Muscle of leg (tissue), 16 donors: ENCODE measurements at places on chromosomes 2 and 18.
A peak's percentile ranks its signal among the peaks of the same experiment; 100 is the strongest.

GRCh38 chr2:64669288-64669687, 15.6 kb upstream of the SERTAD2 start:
- DNase-seq = no peak

DNA sequence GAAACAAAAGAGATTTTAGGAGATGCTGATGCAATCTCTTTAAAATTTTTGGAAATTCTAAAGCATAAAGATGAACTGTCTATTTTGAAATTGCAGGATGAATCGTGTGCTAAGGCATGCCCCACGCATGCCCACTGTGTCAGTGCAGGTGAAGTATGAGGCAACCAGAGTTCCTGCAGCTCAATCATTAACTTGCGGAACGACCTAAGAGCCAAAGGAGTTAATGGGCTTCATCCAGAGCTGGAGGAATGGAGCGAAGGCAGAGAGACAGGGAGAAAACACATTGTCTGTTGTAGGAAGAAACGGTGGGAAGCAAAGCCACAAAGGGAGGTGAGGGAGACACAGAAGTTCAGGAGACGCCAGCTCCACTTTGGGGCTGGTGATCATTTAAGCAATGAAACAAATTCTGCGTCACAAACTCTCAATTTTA, 265.2 kb downstream of the CCDC85A start:
- no peak for DNase-seq

- no peak for DNase-seq
Observed at GRCh38 chr2:200335657-200336056, 29.2 kb downstream of the SPATS2L start.

GRCh38 chr2:233062451-233062850, 2.3 kb downstream of the INPP5D start:
- no peak for DNase-seq

- peak; percentile 39 for DNase-seq
Observed at GRCh38 chr2:154697418-154698252, 860 bp upstream of the KCNJ3 start.

GRCh38 chr18:10455726-10456453, 1.5 kb downstream of the APCDD1 start:
- no peak for DNase-seq

DNA sequence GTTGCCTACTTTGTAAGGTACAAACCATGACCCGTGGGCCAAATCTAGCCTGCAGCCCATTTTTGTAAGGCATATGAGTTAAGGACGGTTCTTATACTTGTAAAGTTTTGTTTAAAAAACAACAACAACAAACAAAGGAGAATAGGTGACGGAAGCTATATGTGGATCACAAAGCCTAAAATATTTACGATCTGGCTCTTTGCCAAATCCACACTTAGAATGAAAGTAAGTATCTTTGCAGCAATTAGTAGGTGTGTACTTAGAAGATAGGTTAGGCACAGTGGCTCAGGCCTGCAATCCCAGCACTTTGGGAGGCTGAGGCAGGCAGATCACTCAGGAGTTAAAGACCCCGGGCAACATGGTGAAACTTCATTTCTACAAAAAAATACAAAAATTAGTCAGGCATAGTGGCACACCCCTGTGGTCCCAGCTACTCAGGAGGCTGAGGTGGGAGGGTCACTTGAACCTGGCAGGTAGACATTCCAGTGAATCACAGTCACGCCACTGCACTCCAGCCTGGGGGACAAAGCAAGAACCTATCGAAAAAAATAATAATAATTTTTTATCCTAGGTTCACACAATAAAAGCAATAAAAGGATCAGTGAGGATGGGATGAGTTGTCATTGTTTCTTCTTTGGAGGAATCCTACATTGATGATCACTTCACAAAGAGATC, 57.8 kb upstream of the CTAGE1 start:
- no peak for DNase-seq

DNA sequence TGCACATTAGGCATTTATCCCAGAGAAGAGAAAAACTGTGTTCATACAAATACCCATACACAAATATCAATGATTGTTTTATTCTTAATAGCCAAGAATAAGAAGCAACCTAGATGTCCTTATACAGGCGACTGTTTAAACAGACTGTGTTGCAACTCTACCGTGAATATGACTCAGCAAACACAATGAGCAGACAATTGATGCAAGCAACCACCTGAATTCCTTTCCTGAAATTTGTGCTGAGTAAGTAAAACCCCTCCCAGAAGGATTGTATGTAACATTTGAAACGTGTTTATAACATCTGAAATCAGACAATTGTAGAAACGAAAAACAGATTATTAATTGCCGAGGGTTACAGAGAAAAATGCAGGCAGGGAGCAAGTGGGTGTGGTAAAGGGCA, 621.9 kb upstream of the SOX11 start:
- DNase-seq = no peak

GRCh38 chr2:190441564-190441963, 33.4 kb downstream of the MFSD6 start:
- no peak for DNase-seq

DNA sequence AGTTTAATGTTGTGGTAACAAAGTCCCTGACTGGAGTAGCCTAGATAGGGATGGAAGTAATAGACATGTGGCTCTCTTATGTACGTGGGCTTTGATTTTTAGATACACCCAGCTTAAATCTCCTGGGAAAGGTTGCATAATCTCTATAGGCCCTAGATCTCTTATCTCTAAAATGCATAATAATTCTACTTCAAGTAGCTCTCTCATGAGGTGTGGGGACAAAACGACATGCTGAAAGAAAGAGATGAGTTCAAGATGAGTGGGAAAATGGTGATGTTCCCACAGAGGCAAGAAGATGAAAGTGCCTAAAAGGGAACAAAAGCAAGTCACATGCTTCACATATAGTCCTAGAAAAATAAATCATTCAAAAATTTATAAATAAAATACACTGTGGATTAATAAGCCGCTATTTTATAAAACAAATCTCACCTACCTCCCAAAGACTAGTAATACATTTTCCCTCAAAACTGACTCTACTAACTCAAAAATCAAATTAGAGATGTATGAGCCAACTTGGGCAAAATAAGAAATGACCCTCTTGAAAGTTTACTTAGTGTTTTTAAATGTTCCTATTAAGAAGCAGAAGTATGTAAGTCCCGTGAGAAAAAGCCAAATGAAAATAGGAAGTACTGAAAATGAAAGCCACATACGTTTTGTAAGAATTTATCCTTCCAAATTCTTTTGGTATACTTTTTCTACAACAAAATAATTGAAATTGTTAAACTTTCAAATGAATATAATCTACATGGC, 148.2 kb upstream of the ITGA4 start:
- peak; percentile 37 for DNase-seq

DNA sequence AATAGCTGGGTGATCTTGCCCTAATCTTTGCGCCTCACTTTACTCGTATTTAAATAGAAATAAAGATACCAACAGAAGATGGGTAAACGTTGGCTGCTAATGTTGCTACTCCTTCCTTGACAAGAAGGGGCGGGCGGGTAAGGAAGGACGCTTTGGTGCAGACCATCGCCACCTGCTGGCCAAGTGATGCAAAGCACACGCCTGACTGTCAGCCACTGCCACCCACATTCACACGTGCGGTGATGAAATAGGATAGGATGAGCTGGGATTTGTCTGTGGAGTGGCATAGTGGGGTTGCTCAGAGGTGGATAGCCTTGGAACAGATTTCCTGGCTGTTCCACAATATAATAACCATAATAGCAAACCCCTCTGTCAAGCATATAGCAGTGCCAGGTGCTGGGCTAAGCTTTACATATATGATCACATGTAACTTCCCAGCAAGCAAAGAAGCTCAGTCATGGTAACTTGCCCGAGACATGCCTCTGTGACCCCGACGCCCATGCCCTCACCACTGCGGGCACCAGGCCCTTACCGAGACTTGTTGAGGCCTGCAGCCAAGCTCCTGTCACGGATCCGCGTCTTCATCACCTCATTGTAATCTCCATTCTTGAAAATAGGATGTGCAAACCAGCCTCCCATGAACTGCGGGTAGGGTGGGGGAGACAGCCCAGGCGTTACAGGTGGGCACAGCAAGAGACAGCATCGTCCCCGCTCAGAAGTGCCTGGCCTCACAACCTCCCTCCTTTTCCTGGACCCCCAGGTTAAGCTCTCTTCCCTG, 39.3 kb downstream of the LCT start:
- DNase-seq = peak; percentile 57

- DNase-seq = no peak
Observed at GRCh38 chr2:218032336-218033171, 29.8 kb upstream of the TNS1 start.

- DNase-seq = no peak
Observed at GRCh38 chr2:231919341-231920035, 6.7 kb downstream of the NPPC start.

DNA sequence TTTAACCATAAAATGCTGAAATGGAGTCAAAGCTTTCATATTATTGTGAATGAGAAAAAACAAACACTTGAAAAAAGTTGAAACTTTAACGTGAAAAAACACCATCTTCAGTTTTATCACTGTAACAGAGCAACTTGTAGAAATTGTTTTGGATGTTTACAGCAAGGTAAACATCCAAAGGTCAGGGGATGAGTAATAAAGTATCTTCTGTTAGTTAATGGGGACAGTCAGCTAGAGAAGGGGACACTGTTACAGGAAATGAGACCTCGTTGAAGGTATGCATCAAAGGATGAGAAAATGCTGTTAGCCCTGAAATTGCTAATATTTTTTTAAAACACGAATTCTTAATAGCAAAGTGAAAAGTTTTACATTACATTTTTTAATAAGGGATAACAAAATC, 2.9 kb downstream of the RHBDD1 start:
- DNase-seq = no peak

DNA sequence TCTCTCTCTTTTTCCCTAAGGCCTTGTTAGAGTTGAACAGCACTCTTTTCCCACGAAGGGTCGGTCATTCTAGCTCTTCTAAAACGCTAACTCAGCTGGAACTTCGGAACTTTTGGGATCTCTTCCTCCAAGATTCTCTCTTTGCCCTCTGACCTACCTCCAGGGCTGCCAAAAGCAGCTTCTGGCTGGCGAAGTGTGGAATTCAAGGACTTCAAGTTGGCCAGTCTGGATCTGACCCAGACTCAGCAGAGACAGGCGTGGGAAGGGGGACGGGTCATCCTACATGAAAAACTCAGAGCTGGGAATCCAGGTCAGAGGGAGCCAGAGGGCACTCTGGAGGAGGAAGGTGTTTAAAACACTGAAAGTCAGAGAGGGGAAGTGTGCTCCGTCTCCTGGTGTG, 305.5 kb upstream of the HDAC4 start:
- DNase-seq = peak; percentile 51

DNA sequence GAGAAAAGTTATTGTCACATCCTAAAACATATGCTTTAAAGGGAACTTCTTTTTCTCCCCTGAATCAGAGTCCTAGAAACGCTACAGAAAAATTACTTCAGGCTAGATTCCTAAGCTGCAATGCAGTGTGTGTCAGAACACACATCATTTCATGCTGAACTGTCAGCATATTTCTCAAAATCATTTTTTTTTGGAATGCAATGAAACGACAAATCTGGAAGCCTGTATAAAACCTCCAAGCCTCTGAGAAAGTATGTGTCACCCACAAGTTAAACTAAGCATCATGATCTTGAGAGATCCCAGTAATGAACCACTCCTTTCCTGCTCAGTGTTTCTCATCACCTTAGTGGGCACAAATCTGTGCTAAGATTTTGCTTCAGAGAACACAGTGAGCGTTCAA, 276.2 kb downstream of the ZNF521 start:
- DNase-seq = peak; percentile 33

- peak; percentile 9 for DNase-seq
Observed at GRCh38 chr2:104043864-104044263, 810.1 kb upstream of the POU3F3 start.

- no peak for DNase-seq
Observed at GRCh38 chr2:179675435-179675834, 186.0 kb downstream of the ZNF385B start.

GRCh38 chr2:144942516-144943256, 422.8 kb upstream of the ZEB2 start:
- no peak for DNase-seq

GRCh38 chr2:210086292-210086691, 83.9 kb downstream of the RPE start:
- no peak for DNase-seq

- no peak for DNase-seq
Observed at GRCh38 chr2:223635080-223635479, 32.9 kb upstream of the SCG2 start.

DNA sequence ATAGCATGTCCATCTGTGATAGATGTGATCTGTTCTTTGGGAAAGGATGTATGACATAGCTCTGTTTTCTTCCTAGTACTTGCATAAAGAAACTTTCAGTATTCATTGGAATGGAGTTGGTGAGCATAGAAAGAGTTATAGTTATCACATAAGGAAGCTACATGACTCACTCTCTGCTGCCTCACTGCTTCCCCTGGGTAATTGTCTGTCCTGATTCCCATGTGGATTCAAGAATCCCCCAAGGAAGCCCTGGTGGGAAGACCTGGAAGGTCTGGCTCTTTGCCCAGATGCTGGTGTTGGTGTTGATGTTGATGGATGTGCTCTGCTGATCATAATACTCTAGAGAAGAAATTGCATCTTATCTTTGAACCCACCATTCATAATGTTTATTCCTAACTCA, 60.6 kb downstream of the PTPN4 start:
- peak; percentile 8 for DNase-seq

GRCh38 chr2:217857624-217858506, 144.9 kb downstream of the TNS1 start:
- DNase-seq = peak; percentile 62

GRCh38 chr2:11655495-11655894, 14.5 kb downstream of the NTSR2 start:
- no peak for DNase-seq

DNA sequence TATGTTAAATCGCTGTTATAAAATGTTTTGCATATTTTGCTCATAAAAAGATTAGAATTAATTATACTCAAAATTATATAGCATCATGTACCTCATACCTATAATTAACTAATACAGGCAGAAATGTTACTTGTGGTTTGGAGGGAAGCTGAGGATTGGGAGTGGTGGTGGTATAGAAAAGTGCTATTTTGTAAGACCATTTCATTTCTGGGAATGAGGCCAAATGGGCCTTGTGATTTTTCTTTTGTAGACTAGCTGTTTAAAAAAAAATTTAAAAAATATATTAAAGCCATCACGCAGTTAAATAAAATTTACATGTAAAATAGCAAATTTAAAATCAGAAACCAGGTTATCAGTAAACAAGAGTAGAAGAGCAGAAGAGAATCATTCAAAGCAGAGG, 560.8 kb upstream of the FAM98A start:
- no peak for DNase-seq

- DNase-seq = no peak
Observed at GRCh38 chr2:106825161-106825560, 60.8 kb downstream of the ST6GAL2 start.

DNA sequence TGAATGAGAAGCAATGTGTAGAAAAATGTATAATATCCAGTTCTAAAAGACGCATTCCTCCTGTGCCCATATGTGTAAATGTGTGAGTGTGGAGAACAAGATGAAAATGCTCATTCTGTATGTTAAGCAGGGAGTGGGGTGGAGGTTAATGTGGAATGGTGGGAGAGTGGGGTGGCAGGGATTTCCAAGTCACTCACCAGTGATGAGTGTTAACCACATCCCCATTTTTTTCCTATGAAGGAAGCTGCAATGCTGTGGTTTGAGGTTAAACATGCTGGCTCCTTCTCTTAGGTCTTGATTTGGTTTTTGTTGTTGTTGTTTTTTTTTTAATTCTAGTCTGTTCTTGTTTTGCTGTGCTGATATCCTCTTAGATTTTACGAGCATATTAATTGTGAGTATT, 169.4 kb downstream of the NEDD4L start:
- no peak for DNase-seq
